ENCODE measurements at places on chromosomes 16 and 17. TPM values are rescaled to one million over a fixed set of nuclear protein-coding genes. Genes with fewer than 3 reads are reported as not detected.

Gene OTOA
- total RNA-seq = 0.11 TPM

- DNase-seq = no peak
Measured at GRCh38 chr17:43661699-43662412, at the start of gene MEOX1. Gene MEOX1, minus strand, starts transcription at chr17:43661922. Its CDS starts 388 bp downstream, at chr17:43661534.

Gene RSPRY1
- total RNA-seq = 14.0 TPM

GRCh38 chr16:72236866-72237265 is 64.9 kb upstream of the PMFBP1 start:
- DNase-seq = no peak

GRCh38 chr17:14777291-14777690 is 476.4 kb downstream of the HS3ST3B1 start:
- DNase-seq = no peak

GRCh38 chr17:8898126-8898525 is 30.7 kb upstream of the PIK3R6 start:
- DNase-seq = no peak

DNA sequence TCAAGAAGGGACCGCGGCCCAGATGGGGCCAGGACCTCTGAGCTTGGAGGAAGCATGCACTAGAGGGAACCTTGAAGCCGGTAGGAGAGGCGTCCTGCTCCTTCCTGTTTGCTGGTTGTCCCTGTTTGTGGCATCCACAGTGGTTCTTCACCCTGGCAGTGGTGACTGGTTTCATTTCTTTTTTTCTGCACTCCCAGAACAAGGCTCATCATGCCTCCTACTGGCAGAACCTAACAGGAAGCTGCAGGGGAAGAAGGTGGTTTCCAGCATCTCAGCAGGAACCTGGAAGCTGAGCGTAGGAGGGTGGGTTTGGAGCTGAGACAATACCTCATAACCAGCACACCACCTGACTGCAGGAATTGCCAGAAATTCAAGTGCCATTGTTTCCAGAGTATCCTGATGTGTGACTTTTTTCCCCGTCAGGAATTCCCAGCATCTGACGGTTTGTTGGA is 5.8 kb downstream of the TMEM231 start:
- DNase-seq = no peak

DNA sequence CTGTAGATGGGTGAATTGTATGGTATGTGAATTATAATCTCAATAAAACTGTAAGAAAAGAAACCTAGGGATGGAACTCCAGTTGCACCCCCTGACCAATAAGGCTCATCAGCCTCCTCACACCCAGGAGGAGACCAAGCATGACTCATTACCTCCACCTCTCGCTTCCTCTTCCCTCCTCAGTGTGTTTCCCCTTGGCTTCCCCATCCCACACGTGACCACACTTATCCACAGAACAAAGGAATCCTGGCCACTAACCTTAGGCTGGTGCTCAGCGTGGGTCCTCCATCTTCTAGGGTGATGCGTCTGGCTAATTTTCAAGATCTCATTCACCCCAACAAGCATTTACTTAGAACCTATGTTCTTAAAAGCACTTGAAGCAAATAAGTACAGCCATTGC is 36.2 kb upstream of the MAP3K14 start:
- DNase-seq = no peak

DNA sequence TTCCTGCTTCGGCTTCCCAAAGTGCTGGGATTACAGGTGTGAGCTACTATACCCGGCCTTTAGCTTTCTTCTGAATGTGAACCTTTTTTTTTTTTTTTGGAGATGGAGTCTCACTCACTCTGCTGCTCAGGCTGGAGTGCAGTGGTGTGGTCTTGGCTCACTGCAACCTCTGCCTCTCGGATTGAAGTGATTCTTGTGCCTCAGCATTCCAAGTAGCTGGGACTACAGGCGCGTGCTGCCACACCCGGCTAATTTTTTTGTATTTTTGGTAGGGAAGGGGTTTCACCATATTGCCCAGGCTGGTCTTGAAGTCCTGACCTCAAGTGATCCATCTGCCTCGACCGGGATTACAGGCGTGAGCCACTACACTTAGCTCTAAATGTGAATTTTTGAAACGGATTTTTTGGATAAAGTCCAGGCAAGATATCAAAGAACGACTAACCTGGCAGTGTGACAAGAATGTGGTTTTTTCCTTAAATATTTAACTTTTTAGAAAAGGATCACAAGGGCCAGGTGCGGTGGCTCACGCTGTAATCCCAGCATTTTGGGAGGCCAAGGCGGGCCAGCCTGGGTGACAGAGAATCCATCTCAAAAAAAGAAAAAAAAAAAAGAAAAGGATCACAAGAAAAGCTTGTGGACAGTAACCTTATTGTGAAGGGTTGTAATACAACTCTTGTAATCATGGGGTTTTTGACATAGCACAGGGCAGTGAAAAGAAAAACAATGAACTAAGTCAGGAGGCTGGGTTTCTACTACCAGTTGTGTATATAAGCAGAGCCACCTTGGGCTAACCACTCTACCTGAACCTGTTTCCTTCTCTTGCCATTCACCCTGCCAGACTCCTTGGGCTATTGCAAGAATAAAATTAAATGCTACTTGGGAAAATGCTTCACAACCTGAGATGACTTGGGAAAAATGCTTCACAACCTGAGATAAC is 6.2 kb downstream of the BRCA1 start:
- no peak for DNase-seq

GRCh38 chr16:27193300-27193990 is 9.9 kb upstream of the KDM8 start:
- no peak for DNase-seq

Gene ABI3
- total RNA-seq = 4.9 TPM

GRCh38 chr16:79132701-79133100 is 467.8 kb downstream of the MAF start:
- DNase-seq = peak; percentile 41

DNA sequence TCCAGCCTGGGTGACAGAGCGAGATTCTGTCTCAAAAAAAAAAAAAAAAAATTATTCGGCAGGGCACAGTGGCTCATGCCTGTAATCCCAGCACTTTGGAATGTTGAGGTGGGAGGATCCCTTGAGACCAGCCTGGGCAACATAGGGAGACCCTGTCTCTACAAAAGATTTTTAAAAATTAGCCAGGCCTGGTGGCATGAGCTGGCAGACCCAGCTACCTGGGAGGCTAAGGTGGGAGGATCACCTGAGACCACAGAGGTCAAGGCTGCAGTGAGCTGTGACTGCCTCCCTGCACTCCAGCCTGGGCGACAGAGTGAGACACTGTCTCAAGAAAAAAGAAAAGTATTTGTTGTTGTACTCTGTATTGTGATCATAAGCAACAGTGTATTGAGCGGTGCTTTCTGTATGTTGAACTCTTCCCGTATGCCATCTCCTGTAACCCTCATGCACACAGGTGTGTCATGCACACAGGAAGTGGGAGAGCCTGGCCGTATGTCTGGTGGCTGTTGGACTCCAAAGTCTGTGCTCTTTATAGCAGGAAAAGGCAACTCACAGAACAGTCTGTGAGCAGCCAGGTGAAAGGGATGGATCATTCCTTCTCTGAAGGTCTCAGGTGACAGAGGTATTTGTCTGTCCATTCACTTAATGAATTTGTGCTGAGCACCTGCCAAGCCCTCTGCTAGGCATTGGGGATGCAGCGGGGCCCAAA is 17.1 kb downstream of the CDH1 start:
- DNase-seq = no peak

DNA sequence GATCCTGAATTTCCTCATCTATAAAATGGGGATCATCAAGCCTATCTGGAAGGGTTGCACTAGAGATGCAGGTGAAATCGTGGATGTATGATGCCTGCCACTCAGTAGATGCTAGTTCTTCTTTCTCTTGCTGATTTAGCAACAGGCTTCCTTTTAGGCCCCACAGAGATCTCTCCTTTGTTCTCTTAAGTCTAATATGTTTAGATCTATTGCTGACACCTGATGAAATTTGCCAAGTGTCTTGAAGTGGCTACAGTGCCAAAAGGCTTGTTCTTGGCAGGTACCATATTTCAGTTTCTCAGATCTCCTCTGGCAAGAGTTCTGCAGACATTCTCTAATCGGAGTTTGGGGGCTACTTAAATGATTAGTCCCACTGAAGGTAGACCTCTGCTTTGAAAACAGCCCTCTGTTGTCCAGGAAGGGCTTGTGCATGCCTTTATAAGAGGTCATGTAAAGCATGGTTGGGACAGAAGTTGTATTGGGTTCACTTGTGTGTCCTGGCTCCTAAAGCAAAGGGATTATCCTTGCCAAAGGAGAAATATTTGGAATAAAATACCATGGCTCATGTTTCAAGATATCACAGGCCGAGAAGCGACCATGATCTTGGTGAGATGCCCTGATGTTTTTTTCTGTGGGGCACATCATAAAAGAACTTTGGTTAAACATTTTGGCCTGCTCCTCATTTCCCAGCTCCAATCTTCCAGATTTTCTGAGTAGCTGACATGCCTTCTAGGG is 234.0 kb downstream of the MSI2 start:
- no peak for DNase-seq

DNA sequence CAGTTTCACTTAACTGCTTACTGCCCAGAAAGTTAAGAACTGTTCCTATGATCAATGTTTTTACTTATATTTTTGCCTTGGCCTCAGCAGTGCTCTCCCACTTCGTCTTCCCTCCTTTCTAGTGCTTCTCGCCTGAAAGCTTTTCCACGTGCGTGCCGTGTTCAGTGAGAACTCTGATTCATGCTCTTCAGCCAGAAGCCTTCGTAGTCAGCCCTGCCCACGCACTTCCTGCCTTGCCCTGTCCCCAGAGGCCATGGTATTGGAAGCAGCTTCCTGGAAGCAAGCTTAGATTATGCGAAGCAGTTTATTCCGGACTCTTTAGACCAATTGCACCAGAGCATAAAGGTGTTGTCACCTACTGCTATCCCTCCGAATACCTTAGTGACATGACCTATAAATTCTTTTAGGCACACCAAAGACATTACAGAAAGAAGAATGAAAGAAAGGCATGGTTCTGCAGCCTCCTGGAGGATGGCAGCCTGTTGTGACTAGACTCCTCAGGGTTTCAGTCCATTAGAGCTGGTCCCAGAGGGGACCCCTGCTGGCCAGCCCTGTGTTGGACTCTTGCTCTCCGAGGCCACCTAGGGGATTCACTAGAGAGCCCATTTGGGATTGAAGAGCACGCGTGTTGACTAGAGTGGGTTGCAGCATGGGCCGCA is 105.2 kb downstream of the RPTOR start:
- peak; percentile 57 for DNase-seq

- no peak for DNase-seq
Measured at GRCh38 chr16:66507731-66508239, 42.1 kb downstream of the TK2 start.

GRCh38 chr17:15967706-15968399 is 22.9 kb downstream of the ADORA2B start:
- DNase-seq = no peak

Gene MMP2
- 87.4 TPM for total RNA-seq

DNA sequence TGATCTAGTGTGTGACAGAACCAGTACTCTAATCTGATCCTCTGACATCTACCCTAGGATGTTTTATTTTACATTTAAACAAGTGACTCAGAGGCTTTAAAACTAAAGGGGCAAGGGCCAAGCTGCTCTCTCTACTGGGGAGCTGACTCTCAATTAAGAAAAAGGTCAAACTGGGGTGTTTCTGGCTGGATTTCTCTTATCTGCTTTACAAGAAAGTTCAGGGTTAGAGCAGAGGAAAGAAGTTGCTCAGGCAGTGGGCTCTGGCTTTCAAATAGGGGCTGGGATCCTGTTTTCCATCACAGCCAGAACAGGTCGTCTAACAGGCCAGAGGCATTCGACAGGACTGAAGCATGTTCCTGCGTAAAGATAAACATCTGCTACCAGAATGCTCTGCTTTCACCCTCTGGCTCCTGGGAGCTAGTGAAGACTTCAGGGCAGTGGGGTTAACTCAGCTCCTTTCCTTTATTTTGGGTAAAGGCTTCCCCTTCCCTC is 8.5 kb downstream of the MMP28 start:
- no peak for DNase-seq

Gene KRTAP4-4
- not detected for total RNA-seq

Gene PKMYT1
- total RNA-seq = 1.3 TPM

Gene CNP
- total RNA-seq = 24.9 TPM

Gene COPS3
- total RNA-seq = 74.2 TPM

Gene MT4
- not detected for total RNA-seq

Gene SLC5A10
- total RNA-seq = not detected

- no peak for DNase-seq
Measured at GRCh38 chr17:72099919-72100318, 20.9 kb upstream of the SOX9 start.

- peak; percentile 91 for DNase-seq
Measured at GRCh38 chr17:57954397-57955182, 622 bp downstream of the CUEDC1 start.

Gene SLX4
- total RNA-seq = 2.5 TPM

Gene FN3KRP
- total RNA-seq = 13.6 TPM

- DNase-seq = peak; percentile 55
Measured at GRCh38 chr17:76537288-76537577, 276 bp downstream of the CYGB start.

Gene CHST4
- total RNA-seq = not detected

- DNase-seq = peak; percentile 21
Measured at GRCh38 chr17:7915179-7915610, 894 bp downstream of the RNF227 start.

DNA sequence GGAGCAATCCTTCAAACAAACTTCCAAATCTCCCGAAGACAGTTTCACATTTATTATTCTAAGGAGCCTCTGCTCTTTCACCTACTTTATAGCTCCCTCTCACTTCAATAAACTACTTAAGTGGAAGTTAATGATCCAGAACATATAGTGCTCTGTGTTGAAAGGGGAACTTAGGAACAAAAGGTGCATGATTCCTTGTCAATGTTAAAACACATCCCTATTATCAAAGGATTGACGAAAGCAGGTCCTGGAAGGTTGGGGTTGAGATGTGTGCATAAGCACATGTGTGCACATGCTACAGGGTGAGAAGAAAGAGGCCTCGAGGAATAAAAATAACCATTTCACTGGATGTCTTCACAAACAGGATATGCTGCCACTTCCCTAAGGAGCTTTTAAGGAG is 170.3 kb downstream of the SLC39A11 start:
- DNase-seq = no peak

Gene TIGD7
- 9.7 TPM for total RNA-seq

DNA sequence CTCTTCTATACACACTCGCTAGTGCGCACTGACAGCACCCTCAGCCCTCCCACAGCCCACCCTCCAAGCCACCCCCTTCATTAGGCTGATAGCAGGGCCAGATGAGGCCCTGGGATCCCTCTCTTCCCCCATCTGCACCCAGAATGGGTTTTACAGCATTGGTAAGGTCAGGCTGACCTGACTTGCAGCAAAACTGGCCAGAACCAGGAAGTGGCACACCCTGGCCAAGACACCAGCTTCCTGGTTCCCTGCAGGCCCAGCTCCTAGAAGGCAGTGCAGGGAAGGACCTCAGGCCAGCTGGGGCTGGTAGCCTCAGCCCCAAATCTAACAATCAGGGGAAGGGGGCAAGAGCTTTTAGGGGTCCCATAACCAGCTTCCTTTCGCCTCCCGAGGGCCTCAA is 50.0 kb upstream of the MRPS23 start:
- DNase-seq = no peak

DNA sequence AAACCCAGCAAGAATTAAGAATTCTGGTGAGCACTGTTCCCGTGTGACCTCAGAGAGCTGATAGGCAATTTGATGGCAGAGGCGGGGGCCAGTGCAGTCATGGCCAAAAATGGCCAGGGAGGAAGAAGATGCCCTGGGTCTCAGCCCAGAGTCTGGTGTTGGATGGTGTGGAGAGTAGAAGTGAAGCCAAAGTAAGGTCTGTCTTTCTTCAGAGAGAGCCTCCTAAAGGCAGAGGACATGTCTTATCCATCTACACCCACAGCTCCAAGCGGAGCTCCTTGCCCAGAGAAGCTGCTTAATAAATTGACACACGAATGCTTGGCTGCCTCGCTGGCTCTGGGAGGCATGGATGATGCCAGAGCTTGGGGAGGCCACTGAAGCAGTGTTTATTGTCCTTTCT is 19.7 kb upstream of the ZNF652 start:
- DNase-seq = no peak
